ENCODE measurements at places on chromosomes 1 and 21. TPM values are rescaled to one million over a fixed set of nuclear protein-coding genes. Genes with fewer than 3 reads are reported as not detected.
A peak's percentile ranks its signal among the peaks of the same experiment; 100 is the strongest.

- no peak for DNase-seq
Observed at GRCh38 chr21:30518876-30519275, 16.9 kb upstream of the KRTAP19-5 start.

DNA sequence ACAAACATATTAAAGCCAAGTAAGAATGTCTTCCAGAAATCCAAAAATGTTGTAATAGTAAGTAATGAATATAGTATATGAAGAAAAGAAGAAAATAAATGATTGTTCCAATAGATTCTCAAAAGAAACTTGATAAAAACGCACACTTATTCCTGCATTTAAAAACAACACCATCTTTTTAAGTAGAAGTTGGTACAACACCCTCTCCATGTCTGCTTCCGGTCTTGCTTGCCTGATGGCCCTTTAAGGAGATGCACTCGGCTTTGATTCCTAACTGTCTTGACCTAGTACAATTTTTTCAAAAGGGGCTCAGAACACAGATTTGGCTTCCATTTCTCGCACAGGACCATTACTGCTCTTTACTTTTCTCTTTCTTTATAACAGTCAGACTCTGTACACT is 9.0 kb downstream of the CLCA1 start:
- no peak for DNase-seq

DNA sequence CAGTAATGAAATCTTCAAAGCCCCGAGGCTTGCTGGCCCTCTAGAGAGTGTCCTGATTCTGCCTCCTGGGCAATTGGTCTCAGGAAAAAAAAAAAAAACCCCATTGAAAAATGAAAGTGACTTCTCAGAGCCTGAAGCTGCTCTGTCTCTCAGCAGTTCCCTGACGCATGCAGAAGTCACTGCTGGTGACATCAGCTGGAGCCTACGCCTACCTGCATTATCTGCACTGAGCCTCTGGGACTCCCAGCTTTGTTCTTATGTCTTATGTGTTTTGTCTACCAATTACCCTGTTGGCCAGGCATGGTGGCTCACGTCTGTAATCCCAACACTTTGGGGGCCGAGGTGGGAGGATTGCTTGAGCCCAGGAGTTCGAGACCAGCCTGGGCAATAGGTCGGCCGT is 10.1 kb upstream of the SLC25A33 start:
- DNase-seq = peak; percentile 38

GRCh38 chr1:173302890-173303829 is 96.0 kb upstream of the TNFSF4 start:
- no peak for DNase-seq

GRCh38 chr1:164709126-164709525 is 150.1 kb downstream of the PBX1 start:
- no peak for DNase-seq

DNA sequence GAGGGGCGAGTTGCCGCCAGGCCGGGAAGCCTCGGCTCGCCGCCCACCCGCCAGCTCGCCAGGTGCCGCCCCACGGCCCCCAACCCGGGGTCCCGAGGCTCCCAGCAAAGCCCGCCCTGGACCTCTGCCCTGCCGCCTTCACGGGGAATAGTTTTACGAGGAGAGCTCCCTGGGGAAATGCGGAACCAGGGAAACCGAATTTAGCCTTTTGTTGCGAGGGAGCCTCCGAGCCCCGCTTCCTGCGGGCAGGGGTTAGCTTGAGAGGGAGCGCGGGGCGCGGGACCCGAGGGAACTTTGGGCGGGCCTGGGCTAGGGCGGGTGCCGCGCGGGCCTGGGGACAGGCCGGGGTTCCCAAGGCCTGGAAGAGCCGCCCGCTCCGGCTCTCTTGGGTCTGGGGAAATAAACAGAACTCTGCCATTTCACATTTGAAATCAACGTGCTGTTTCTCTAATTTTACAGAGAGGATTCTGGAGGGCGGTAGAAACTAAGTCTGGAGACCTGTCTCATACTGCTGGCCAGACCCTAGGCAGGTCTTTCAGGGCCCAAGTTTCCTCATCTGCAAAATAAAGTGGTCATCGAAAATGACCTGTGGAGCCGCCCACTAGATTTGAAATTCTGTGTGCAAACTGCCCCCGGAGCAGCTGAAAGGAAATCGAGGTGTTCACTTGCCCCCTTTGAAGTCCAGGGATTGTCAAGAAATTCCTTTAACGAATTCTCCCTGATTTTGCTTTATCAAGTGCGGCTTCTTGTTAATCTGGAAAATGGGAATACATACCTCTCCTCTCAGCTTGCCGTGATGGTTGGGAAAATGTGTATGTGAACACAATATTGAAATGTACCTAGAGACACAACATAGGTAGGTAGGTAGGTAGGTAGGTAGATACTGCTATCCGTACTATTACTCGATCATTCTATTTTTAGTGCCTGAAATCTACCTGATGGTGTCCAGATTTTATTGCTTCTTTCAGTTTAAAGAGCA is 749 bp upstream of the GLUL start:
- DNase-seq = no peak

DNA sequence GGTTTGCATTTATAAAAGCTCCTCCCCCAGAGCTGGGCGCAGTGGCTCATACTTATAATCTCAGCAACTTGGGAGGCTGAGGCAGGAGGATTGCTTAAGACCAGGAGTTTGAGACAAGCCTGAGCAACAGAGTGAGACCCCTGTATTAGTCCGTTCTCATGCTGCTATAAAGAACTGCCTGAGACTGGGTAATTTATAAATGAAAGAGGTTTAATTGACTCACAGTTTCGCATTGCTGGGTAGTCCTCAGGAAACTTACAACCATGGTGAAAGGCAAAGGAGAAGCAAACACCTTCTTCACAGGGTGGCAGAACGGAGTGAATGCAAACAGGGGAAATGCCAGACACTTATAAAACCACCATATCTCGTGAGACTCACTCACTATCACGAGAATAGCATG is 52.5 kb downstream of the ZNF684 start:
- no peak for DNase-seq

- DNase-seq = no peak
Observed at GRCh38 chr1:245463392-245464165, 308.8 kb downstream of the KIF26B start.

GRCh38 chr1:245217853-245218608 is 63.2 kb downstream of the KIF26B start:
- no peak for DNase-seq

- DNase-seq = no peak
Observed at GRCh38 chr1:243251539-243251938, 3.5 kb downstream of the CEP170 start.

- no peak for DNase-seq
Observed at GRCh38 chr1:150397392-150398032, 33.6 kb downstream of the RPRD2 start.

GRCh38 chr21:33989440-33989839 is 73.8 kb upstream of the ATP5PO start:
- no peak for DNase-seq

GRCh38 chr1:184792450-184792969 is 37.9 kb upstream of the EDEM3 start:
- peak; percentile 35 for DNase-seq

GRCh38 chr1:184693011-184693410 is 61.6 kb downstream of the EDEM3 start:
- DNase-seq = no peak

- no peak for DNase-seq
Observed at GRCh38 chr21:40021558-40022351, 154.5 kb downstream of the PCP4 start.

DNA sequence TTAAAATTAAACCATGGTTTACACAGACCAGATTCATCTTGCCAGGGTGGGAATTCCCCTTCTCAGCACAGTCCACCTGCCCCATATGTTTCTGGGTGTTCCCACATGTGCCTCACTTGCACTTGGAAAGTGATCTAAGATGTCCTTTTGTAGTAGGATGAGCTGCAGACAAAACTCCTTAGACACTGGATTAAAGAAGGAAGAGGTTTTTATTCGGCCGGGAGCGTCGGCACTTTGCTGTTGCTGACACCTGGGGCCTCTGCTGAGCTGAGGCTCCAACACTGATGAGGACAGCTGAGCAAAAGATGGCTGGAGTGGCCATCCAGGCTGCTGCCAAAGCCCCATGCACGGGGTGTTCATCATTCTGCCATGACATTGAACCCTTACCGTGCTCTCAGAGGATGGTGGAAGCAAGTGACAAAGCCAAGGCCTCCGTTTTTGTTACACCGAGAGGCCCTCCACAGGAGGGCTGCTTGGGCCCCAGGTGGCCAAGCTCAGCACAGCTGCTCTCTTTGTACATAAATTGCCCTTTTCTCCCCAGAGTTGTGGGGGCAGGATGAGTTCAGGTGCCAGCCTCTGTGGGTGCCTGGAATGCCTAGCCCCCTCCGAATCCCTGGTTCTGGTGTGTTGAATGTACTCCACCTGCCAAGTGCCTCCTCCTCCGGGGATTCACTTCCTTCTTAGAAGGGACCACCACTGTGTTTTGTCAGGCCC is 7.3 kb upstream of the ACOT11 start:
- no peak for DNase-seq

- no peak for DNase-seq
Observed at GRCh38 chr1:154859151-154859785, 10.8 kb downstream of the KCNN3 start.

LTN1 gene
- 21.6 TPM for polyA plus RNA-seq

LINGO4 gene
- polyA plus RNA-seq = 0.81 TPM

EPS15 gene
- polyA plus RNA-seq = 34.2 TPM

LCE1C gene
- not detected for polyA plus RNA-seq

Data from large intestine (tissue), 12 donors.